ENCODE measurements at places on chromosomes 1 and 21.

GRCh38 chr1:202892501-202892900 lies 3.6 kb upstream of the RABIF start:
- DNase-seq = no peak

DNA sequence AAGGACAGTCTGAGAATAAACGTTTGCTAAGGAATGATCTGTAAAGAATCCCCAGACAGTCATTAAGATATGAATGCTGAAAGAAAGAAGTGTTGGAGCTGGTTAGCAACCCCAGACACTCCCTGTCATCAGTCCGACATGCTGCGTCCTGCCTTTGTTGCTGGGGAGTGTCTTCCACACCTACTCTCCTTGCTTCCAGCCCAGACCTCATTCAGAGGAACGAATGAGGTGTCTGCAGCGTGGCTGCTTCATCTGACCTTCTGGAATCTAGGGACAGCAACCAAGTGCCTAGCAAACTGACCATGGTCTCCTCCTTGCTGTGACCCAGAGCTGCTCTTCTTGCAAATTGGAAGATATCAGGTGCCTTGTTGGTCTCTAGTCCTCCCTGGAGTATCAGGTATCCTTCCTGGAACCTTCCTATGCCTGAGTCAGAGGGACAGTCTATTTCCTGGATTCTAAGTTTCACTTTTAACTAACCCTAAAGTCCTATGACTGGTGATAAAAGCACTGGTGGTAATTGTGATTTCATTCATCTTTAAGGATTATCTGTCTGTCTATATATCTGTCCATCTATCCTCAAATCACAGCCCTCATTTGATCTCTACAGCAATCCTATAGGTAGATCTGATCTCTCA lies 45.3 kb downstream of the NFASC start:
- peak; percentile 45 for DNase-seq

DNA sequence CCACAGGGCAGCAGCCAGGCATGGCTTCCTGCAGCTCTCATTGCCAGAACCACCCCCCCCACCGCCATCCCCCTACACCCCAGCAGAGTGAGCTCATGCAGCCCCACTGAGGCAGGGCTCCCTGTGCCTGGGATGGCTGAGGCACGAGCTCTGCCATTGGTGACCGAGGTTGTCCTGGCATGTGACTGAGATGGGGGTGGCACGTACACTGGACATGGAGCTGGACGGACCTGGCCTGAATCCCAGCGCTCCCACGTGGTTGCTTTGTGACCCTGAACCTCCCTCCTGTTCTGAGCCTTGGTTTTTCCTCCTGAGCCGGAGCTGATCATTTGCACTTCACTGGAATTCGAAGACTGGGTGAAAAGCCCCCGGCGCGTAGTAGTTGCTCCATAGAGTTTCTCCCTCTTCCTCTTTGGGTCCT lies 28.3 kb downstream of the ALPL start:
- DNase-seq = no peak

DNA sequence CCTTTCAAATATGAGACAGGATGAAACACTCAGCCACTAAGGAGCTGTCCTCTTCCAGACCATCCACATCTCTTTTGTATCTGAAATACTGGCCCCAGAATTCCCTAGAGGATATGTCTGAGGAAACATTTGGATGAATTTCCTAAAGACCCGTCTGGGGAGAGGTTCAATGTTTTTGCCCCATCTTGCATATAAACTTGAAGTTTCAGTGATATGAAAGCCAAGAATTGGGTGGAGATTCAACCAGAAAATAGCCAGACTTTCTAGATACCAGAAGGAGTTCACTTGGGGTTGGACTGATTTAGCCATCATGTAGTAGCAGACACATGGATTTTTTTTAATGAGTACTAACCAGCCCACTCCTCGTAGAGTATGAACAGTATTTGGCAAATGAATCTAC lies 182.0 kb downstream of the PLPP3 start:
- no peak for DNase-seq

- peak; percentile 18 for DNase-seq
These were observed 10.7 kb upstream of the MYOCOS start for GRCh38 chr1:171611306-171611705.

GRCh38 chr1:9448132-9449109 lies 90.8 kb upstream of the SLC25A33 start:
- DNase-seq = no peak

DNA sequence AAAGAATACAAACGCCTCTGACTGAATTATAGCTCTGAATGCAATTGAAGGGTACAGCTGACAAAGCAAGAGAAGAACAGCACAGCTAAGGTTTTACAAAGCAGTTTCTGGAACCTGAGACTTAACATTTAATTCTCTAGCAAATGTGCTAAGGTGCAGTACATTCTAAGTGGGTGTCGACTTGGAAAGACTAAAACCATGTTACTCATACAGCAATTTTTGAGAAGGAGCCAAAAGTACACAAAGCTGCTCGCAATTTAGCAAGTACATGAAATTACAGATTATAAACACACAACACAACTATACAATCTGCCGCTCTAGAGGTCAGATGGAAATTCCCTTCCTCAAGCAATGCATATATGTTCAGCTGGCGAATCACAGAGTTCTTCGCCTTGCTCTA lies 121.9 kb downstream of the TIAM1 start:
- no peak for DNase-seq

Measured in HT1080 (cell line).